ENCODE measurements at places on chromosomes 4 and X.

- no peak for DNase-seq
Measured at GRCh38 chr4:38676986-38677385, 13.0 kb downstream of the KLF3 start.

DNA sequence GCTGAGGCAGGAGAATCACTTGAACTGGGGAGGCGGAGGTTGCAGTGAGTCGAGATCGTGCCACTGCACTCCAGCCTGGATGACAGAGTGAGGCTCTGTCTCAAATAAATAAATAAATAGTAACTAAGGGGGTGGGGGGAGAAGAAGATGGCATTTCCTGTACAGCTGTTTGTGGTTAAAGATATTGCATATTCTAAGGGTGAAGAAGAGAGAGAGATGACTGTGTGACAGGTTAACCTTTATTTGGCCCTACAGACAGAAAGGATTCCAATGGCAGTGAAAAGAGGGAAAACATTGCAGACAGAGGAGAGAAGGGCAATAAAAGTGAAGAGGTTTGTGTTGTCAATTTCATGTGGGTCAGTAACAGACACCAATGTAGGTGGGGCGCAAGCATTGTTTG lies 9.4 kb downstream of the TASL start:
- no peak for DNase-seq

DNA sequence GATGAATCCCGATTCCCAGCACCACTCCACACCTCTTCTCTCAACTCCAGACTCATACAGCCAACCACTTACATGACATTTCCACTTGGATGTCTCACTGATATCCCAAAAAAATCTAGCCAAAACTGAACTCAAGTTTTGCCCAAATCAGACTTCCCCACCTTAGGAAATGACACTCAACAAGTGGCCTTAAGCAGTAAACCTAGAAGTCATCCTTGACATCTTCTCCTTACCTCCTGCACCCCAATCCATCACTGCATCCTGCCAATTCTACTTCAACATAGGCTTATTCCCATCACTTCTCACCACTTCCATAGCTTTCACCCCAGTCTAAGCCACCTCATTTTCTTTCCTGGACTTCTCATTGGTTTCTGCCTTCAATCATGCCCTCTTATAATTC lies 39.1 kb downstream of the PRPS1 start:
- DNase-seq, result no peak

- peak; percentile 93 for DNase-seq
Measured at GRCh38 chr4:123444290-123444731, 47.7 kb downstream of the SPRY1 start.

DNA sequence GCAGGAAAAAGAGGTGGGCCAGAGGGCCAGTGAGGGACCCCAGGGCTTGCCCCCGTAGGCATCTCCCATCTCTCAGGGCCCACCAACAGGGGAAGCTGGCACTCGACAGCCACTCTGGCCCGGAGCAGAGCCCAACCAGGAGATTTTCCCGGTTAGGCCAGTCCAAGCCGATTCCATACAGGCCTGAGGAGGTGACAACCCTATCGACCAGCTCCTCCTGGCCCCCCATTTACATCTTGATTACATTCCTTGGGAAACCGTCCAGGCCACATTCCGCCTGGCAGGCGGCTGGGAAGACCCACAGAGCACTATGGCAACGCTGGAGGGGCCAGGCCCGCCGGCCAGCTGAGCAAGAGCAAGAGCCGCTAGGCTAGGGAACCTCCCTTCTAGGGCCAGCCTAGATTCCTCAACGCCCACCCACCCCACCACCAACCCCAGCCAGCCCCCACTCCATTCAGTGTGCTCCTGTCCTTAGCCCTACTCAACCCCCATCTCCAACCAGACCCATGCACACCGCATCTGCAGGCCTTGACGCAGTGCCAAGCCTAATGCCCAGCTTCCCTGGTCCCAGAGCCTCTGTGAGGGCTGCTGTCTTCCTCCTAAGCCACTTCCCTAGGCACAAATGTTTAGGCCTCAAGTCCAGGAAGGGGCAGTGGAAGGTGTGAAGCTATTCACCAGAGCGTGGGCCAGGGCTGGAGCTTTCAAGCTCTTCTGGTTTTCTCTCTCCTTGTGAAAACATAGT lies 161.2 kb downstream of the EFNB1 start:
- no peak for DNase-seq

DNA sequence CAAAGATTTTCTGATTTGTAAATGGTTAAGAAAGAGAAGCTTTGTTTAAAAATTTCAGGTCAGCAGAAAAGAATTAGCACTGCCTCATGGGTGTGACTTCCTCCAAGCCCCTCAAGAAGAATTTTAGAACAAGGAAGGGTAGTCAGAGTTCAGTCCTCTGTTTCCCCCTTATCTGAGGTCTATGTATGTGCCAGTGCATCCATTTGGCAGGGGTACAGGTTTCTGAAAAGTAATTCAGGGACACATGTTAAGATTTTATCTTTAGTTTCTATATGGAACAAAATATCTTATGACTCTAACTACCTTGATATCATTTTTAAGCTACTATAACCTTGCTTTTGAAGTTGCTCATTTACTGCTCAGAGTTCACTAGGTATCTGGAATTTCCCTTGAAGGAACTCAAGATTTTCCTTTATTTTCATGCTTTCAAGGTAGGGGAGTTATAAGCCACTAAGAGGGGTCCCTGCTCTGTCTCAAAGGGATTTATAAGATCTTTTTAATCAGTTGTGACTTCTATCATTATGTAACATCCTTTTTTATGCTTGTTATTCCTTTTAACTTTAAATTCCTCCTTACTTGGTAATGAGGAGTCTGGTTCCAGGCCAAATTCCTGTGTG lies 24.4 kb upstream of the PLK4 start:
- DNase-seq, result no peak

DNA sequence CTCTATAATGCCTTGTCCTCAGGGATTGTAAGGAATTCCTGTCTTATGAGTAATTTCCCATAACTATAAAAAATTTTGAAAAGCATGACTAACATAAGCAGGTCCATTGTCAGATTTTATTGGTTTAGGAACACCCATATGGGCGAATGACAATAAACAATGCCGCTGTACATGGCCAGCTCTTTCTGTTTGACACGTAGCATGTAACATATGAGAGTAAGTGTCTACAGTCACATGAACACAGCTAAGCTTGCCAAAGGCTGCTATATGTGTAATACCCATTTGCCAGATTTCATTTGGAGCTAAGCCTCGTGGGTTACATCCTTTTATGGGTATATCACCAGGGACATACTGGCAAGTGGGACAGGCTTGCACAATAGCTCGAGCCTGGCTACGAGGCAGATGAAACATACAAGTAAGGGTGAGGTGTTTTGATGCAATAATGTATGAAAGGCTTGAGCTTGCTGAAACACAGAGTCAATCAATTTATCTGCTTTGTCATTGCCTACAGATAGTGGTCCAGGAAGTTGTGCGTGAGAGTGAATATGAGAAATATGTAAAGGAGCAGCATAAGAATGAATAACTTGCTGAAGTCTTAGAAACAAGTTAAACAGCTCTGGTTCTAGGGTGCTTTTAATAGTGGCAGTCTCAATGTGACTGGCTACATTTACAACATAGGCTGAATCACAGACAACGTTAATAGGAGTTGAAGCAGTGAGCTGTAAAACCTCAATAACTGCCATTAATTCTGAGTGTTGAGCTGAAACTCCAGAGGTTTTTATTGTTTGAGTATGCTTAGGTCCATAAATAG lies 67.4 kb upstream of the UGT2B10 start:
- DNase-seq, result peak; percentile 57

DNA sequence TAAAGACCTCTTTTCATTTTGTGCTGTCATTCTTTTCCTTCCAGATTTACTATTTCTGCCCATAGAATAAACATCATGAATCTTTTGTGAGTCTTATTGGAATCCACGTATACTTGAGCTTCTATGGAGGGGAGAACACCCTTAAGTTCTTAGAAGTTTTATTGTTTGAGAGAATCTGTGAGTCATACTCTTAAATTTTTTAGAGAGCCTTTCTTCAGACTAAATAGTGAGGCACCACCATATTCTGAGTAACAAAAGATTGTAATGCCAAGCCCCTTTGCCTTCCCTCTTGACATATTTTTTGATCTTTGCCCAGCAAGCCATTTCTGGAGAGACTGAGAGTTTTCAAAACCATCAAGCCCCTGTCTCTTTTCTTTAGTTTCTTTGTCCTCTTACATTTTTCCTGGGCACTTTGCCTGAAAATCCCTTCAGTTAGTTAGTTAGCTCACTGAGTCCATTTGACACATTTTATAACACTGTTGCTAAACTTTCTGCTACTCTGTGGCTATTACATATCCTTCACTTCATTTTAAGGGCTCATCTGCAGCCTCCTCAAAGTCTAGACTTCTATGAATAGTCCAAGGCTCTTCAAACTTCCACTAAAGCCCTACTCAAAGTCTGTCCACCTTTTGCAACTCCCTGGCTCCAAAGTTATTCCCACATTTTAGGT lies 65.3 kb upstream of the NDUFC1 start:
- peak; percentile 4 for DNase-seq

DNA sequence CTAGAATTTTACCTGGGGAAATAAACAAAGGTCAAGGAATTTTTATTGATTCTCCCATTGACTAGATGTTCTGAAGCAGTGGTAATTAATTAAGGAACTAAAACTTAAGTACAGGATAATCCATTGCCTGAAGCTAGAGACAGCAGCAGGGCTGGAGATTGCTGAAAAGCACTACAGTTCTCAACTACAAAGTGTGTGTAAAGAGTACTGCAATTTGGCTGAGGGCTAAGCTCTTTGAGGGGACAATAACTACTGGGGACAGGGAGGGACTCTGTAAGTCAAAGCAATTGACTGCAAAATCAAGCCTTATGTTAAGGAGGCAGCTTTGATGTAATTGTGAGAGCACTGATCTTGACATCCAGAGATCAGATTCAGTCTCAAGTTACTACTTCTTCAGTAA lies 260.4 kb downstream of the GALNTL6 start:
- no peak for DNase-seq

DNA sequence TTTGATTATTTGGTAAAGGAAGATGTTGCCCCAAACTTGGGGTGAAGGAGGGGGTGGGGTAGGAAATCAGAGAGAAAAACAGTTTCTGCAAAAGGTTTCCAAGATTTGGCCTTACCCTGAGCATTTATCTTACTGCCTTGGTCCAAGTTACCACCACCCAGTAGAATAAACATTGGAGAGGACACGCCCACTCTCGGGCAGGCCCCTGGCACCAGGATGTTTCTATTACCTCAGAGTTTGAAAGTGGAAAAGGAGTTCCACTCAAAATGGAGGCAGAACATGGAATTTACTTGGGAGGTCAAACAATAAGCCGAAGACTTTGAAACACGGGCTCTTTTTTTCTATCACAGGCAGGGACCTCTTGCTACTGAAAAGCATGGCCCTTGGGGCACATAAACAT lies 113.7 kb downstream of the CHRNA9 start:
- DNase-seq, result no peak

DNA sequence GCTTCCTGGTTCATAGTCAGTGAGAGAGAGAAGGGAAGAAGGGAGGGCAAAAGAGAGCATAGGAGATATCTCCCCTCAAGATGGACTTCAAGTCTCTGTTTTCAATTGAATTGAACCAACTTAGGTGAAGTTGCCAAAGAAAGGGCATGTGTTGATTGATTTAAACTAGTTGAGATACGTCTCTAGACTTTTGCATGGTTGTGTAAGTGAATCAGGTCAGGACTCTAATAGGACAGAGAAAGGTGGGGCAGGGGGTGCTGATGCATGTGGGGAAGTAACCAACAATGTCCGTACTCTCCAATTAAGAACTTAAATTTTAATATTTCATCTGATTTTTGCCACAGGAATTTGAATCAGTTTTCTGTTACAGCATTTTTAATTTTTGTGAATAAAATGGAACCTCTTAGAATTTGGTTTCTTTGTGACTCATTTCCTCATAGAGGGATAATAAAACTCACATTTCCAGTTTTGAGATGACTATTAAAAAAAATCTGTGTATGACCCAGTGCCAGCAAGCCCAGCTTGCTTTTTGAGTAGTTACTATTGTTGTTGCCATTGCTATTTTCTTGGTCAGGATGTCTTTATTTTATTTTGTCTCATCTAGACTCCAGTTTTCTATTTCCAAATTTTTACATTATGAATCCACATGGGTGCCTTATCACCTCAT lies 37.3 kb downstream of the SLIT2 start:
- DNase-seq, result no peak

GRCh38 chr4:99696801-99697200 lies 39.2 kb upstream of the C4orf54 start:
- no peak for DNase-seq

- no peak for DNase-seq
Measured at GRCh38 chrX:31007321-31007720, 64.5 kb downstream of the FTHL17 start.

- DNase-seq, result no peak
Measured at GRCh38 chrX:111265486-111265885, 4.8 kb downstream of the CAPN6 start.

- no peak for DNase-seq
Measured at GRCh38 chr4:66633477-66633876, 911.8 kb downstream of the CENPC start.

GRCh38 chr4:79241846-79242245 lies 84.0 kb downstream of the NAA11 start:
- peak; percentile 14 for DNase-seq

DNA sequence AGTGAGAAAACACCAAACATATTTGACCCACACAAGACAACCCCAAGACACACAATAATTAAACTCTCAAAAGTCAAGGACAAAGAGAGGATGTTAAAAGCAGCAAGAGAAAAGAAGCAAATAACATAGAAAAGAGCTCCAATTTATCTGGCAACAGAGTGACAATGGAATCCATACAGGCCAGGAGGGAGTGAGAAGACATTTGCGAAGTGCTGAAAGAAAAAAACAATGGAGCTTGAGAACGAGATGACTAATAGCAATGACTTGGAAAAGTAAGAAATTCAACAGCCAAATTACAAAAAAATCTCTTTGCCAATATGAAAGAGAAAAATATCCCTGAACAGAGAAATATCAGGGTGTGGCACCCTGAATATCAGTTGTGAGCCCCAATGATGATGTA lies 61.6 kb downstream of the MAD2L1 start:
- DNase-seq, result no peak

GRCh38 chrX:31580227-31580626 lies 508.4 kb upstream of the FTHL17 start:
- DNase-seq, result no peak

- no peak for DNase-seq
Measured at GRCh38 chr4:74768857-74769525, 25.3 kb downstream of the BTC start.
